Stimulated activated CD4-positive, alpha-beta T cell treated with anti-CD3 and anti-CD28 coated beads, Interleukin-2, amount 100 ng/mL, for 48 hours (primary cell): ENCODE measurements at places on chromosomes 1 and 21.

DNA sequence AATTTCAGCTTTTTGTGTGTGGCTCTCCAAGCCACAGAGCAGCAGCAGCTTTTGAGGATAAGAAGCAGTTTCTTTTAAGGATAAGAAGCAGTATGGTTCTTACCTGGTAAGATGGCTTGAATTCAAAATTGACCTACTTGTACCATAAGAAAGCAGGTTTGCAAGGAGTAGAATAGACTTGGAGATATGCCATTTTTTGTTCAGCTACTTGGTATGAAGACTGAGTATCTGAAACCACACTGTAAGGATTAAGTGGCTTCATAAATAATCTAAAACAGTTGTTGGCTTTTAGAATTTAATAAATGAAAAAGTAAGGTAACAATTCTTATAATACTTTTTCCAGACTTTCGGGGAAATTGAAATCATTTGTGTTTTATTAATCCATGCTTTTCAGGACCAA, 74.2 kb downstream of the ATF6 start:
- no peak for DNase-seq

DNA sequence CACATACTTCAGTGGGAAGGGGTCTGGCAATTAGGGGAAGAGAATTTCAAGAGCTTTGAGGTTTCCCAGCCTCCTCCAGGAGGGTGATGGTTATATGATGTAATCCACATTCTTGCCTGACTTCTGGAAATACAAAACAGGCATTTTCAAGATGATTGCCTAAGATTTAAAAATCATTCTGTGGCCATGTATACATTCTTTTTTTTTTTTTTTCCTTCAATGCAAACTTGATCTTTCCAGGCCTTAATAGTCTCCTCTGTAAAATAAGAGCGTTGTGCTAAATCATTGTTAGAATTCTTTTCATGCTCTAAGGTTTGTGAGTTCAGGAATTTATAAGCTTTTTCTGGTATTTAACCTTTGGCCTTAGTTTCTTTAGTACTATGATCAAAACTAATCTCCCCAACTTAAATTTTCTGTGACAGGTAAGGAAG, 192.3 kb upstream of the HMCN1 start:
- DNase-seq, result no peak

- peak; percentile 18 for DNase-seq
Measured at GRCh38 chr21:29265690-29266479, 32.8 kb upstream of the BACH1 start.

- no peak for DNase-seq
Measured at GRCh38 chr1:117143172-117143571, 21.6 kb upstream of the TRIM45 start.

DNA sequence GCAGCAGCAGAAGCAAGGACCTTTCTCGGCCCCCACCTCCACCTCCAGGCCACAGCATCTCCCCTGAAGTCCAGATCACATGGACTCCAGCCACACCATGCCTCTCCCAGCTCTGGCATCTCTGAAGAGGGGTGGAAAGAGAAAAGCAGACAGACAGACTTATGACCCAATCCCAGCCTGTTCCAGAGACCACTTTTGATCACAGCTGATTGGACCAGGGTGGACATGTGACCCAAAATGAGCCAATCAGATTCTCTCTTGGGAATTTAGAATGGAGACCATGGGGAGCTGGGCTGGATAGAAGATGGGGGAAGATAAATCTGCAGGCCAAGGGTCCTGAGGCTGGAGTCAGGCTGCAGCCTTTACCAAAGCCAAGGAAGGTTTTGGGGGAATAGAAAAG, 16.4 kb downstream of the HTR1D start:
- DNase-seq, result no peak

GRCh38 chr1:90809093-90809492, 92.0 kb upstream of the BARHL2 start:
- DNase-seq, result no peak

- no peak for DNase-seq
Measured at GRCh38 chr1:150808121-150808520, at the start of gene CTSK. CTSK (minus strand) TSS chr1:150808260; CDS start chr1:150806805, 1,455 bp downstream.

- no peak for DNase-seq
Measured at GRCh38 chr1:6454856-6455751, 10.9 kb downstream of the TNFRSF25 start.

DNA sequence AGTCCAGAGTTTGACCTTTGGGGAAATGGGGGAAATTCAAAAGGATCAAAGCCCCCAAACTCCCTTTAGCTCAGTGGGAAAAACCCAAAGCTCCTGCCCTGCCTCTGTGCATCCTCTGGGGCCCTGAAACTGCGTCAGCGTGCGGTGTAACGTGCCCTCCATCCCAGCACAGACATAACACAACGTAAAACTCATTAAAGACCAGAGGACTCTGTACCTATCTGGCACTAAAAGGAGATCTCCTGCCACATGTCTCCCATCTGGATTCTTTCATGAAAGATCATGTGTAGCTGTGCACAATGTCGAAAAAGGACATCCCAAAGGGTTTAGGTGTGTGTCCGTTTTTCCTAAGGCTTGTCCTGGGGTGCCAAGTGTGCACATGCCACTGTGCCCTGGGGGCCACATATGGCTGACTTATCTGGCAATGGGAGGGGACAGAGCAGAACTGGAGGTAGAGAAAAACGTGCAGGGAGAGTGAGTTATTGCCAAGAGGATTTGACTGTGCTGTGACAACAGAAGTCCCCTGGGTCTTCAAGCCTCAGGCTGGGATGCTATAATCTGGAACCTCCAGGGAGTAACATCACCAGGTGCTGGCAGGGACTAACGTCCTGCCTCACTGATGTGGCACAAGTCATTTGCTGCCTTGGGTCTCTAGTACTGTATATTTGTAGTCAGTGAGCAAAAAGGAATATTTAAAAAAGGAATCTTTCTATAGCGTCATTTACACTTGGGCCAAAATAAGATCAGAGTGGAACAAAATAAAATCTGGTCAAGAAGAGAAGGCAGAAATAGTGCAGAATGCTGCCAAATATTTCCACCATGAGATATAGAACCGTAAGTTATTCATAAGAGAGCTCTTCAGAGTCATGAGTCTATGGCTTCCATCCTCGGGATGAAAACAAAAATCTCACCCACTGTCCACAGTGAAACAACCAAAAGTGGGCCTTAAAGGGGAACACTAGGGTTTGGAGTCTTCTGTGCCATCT, 52.3 kb downstream of the ITPKB start:
- DNase-seq, result no peak

DNA sequence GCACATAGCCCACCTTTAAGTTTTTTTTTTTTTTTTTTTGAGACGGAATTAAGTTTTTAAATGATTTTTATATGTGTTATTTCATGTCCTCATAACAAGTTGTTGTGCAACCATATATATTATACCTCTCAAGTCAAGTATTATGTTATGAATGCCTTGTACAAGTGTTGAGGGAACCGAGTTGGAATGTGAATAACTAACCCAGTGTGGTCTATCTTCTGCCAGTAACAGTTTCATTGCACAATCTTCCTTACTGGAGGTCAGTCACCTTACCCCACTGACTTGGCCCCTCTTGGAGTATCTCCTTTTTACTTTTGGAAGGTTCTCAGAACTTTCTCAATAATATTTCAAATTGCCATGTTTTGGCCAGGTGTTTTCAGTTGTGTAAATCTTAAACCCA, 201.9 kb downstream of the CACNA1E start:
- no peak for DNase-seq

DNA sequence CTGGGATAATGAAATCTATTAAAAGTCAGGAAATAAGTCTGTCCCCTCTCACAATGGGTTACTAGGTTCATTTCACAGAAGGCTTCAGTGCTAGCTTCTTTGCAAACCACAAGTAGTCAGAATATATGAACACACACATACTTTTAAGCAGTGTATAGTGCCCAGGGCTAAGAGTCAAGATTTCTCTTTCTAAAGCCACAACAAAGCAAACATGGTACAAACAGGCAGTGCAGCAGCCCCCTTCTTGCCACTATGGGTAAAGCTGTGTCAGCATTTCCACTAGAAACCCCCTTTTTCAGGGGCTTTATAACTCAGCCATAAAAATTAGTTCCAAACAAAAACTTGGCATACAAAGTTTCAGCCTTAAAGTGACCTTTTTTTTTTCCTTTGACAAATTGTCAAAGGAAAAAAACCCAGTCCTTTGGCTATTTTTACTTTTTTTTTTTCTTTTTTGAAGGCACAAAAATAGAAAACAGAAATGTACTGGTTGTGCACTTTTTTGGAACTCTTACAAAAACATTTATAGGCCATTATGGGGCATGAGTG, 315.4 kb downstream of the LMO4 start:
- no peak for DNase-seq

- DNase-seq, result no peak
Measured at GRCh38 chr21:33643658-33644311, 1.5 kb downstream of the ITSN1 start.

GRCh38 chr1:202540448-202540847, 169.8 kb downstream of the SYT2 start:
- no peak for DNase-seq

- DNase-seq, result no peak
Measured at GRCh38 chr1:44783697-44784093, 4.3 kb downstream of the BEST4 start.

DNA sequence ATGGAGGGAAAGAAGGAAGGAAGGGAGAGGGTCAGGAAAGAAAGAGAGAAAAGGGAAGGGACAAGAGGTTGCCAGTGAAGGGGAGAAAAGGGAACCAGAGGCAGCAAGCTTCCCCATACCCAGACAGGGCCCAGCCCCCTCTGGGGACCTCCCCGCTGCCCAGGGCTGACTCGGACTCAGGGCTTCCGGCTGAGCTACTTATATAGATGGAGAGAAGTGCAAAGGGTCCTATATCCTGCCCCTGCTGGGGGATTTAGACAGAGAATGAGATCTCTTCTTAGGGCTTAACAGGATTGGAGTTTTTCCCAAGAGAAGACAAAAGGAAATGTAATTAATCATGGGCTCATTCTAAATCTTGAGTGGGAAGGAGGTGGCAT, at the start of gene ETV3L:
Gene ETV3L (minus strand): TSS at position 176 of the 377 bp plus-strand sequence. CDS start 285 bp downstream, outside the sequence.
- no peak for DNase-seq

- no peak for DNase-seq
Measured at GRCh38 chr1:93692451-93692861, 10.8 kb upstream of the BCAR3 start.

- DNase-seq, result no peak
Measured at GRCh38 chr1:174965362-174966007, 34.3 kb upstream of the CACYBP start.

DNA sequence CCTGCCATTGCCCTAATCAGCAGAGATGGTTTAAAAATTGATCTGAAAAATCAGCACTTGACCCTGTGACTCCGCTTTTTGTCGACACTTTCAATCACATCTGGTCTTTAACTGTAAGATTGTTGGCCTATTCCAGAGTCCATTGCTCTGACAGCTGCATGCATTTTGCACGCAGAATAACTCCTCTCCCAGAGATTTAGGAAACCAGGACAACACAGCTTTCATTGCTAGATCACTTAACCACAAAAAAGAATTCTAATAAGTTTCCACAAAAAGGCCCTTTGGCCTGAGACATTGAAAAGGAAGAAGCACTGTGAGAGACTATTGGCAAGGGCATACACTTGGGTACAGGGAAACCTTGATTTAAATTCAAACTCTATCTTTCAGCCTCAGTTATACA, 373.1 kb downstream of the TGFB2 start:
- DNase-seq, result no peak
